ENCODE measurements at places on chromosomes 3 and 15. TPM values are rescaled to one million over a fixed set of nuclear protein-coding genes. Genes with fewer than 3 reads are reported as not detected.

DNA sequence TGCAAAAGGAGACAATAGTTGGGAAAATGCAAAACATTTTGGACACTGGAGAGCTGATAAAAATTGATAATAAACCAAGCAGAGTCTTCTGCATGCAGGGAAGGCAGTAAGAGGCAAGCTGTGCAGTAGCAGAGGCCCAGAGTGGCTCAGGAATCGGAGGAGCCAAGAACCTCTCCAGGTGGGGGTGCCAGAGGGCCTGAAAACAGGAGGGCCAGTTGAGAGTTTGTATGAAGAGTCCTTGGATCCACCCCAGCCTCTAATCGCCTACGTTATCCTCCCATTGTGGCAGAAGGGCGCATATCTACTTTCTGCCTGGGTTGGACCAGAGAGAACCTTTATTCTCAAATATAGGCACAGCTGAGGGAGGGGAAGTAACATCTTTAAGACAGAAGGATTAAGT, 48.9 kb upstream of the RBP1 start:
- no peak for DNase-seq

DNA sequence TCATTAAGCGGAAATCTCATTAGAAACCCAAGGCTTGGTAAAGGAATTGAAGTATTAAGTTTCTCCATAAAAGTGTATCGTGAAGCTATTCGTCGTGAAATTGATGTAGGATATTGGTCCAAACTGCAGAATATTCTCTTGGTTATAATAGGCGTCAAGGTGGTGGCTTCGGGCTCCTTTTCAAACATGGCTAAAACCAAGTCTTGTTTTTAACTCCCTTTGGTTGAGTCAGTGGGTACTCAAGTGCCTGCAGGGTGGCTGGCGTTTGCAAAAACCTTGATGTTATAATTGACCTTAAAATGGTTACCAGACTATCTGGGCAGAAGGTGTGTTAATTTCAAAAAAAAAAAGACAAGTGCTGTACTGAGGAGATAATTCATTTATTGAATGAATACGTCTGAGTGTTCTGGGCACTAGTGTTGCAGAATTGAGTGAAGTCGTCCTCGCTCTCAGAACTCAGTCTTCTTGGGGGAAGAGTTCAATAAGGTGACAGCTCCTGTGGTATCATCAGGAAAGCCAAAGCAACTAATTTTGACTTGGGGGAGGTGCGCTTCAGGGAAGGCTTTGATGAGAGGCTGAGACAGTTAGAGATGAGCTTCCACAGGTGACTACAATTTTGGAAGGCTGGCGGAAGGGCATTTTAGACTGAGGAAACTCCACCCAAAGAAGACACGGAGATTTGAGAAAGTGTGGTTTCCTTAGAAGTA, 1.5 kb downstream of the UBE2Q2 start:
- no peak for DNase-seq

GRCh38 chr3:50258029-50258680, 10.8 kb upstream of the SEMA3B start:
- DNase-seq, result no peak

DNA sequence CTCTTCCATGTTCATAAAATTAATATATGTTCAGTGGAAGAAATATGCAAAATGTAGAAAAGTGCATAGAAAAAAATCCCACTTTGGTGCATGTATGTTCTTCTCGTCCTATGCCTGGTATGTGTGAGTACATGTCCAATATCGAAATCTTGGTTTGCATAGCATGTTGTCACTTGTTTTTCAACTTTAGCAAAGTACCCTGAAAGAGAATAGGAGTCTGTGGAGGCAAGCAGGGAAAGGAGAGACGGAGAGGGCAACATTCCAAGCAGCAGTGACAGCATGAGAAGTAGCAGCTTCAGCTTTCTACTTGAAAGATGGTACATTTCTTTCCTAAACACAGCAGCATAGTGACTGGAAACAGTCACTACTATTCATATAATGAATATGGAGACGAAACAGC, 56.8 kb upstream of the CACNA2D3 start:
- no peak for DNase-seq

Gene ARNT2
- not detected for total RNA-seq

- DNase-seq, result no peak
Measured at GRCh38 chr3:56985878-56986277, 74.6 kb upstream of the SPATA12 start.

DNA sequence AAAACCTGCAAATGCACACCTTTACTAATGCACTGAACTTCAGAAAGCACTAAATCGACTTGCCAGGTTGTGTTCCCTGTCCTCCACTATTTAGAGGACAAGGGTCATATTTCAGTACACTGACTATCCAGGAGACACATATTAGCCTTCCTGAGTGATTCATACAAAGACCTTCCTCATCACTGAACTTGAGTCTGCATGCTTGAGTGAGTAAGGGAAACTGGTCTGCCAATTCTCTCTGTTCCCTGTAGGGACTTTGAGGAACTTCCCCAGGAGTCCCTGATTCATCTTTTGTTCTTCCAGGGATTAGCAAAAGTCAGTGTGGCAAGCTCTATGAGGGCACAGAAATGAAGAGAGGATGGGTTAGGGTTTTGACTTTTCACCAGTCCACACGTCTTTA, 565.9 kb downstream of the PDCD6IP start:
- DNase-seq, result no peak

DNA sequence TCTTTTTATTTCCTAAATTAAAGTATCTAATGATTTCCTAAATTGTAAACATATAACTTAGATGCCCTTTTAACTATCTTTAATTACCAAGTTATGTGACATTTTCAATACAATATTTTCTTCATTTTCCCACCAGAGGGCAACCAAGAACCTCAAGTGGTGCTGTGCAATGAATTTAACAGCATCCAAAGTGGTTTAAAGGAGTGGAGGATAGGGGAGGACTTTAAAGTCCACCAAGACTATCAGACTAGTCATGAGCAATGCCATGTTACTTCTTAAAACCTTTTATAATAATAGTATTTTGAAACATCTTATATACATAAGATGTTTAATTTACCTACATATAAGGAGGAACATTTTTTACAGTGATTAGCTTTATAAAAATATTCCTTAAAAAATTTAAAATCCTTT, 74.4 kb downstream of the DLG1 start:
- peak; percentile 50 for DNase-seq

GRCh38 chr3:102614585-102614984, 179.8 kb downstream of the ZPLD1 start:
- DNase-seq, result no peak

- DNase-seq, result peak; percentile 16
Measured at GRCh38 chr3:115623044-115623868, at the start of gene GAP43. TSS of gene GAP43 (plus strand) at chr3:115623510. CDS start at chr3:115623690, 180 bp downstream.

Gene WDR49
- 0.73 TPM for total RNA-seq

Gene CKMT1B
- not detected for total RNA-seq

Gene ZIC1
- total RNA-seq, result not detected

GRCh38 chr3:101544161-101544850, 17.4 kb upstream of the TRMT10C start:
- DNase-seq, result no peak

GRCh38 chr3:13633176-13633575, 84.3 kb downstream of the FBLN2 start:
- DNase-seq, result no peak

GRCh38 chr3:117567906-117568305, 858.3 kb downstream of the TUSC7 start:
- DNase-seq, result no peak

GRCh38 chr3:19432669-19433068, 284.4 kb downstream of the KCNH8 start:
- DNase-seq, result no peak

Gene SPSB4
- not detected for total RNA-seq

All from B cell (primary cell).